Lower lobe of right lung (tissue), 2 donors: ENCODE measurements at places on chromosomes 2 and 18. TPM values are rescaled to one million over a fixed set of nuclear protein-coding genes. Genes with fewer than 3 reads are reported as not detected.

The SCN2A gene
- total RNA-seq = 0.35 TPM

The SERPINB13 gene
- not detected for total RNA-seq

The MC2R gene
- not detected for total RNA-seq

GRCh38 chr18:61080954-61081528 is 252.2 kb upstream of the CDH20 start:
- no peaks in the 10 kb centered on the region for H3K36me3 ChIP-seq
- H3K27me3 ChIP-seq = no peaks in the 10 kb centered on the region
- DNase-seq = no peak

DNA sequence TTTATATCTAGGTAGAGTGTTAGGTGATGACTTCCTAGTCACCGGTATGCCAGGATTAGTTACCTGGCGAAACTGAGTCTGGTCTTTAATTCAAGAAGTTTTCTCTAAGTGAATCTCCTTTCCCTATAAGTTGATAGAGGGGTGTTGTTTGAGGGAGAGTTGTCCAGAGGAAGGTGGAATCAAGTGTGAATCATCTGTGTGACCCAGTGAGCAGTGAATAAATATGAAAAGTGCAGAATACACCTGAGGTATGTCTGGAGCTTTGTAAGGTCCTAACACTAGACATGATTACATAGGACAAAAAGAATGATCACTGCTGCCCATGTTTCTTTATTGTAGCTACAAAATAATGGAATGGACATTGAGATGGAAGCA is 11.2 kb downstream of the POU3F3 start:
- H3K27ac ChIP-seq = no peak overlapping the region
- H3K36me3 ChIP-seq = no peaks in the 10 kb centered on the region
- peaks cover 9% of the 10 kb centered on the region for H3K4me1 ChIP-seq
- no peak overlapping the region for H3K4me3 ChIP-seq
- DNase-seq = no peak

The LRP2 gene
- total RNA-seq = 47.8 TPM

DNA sequence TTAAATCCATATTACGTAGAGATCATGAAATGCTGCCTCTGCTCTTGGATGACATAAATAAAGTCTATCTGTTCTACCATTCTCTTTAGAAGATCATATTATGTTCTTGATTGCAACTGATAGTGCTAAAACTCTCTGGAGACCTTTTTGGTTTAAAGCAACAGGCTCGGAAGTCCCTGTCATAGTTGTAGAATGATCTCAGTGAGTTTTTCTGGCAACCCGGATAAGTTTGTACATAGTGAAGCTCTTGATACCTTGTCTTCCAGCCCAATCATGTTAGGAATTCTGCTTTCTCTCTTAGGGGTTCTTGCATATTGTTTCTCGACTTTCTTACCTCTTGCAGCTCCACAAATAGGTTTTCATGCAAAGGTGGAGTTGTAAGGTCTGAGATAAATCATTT is 156.1 kb downstream of the TTC27 start:
- no peaks in the 10 kb centered on the region for H3K4me1 ChIP-seq
- no peak overlapping the region for H3K27ac ChIP-seq
- DNase-seq = no peak

The NRP2 gene
- total RNA-seq = 67.5 TPM

GRCh38 chr2:48315896-48316194 is 214.1 kb upstream of the STON1 start:
- peak; percentile 41 for DNase-seq
- H3K4me1 ChIP-seq = peaks cover 29% of the 10 kb centered on the region
- H3K36me3 ChIP-seq = no peaks in the 10 kb centered on the region
- peak overlapping the region; percentile 97 for H3K27ac ChIP-seq
- H3K4me3 ChIP-seq = peak overlapping the region; percentile 83

DNA sequence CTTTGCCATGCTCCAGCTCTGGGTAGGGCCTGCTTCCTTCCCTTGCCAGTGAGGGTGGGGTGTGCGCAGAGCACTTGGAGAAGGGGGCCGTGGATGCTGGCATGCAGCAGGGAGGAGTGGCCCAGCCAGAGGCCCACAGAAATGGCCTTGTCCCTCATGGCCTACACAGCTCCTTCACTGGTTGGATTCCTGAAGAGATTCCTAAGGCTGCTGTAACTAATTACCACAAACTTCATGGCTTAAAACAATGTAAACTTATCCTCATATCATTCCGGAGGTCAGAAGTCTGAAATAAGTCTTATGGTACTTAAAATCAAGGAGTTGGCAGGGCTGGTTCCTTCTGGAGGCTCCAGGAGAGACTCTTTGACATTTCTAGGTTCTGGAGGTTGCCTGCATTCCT is 195.2 kb downstream of the GLI2 start:
- peaks cover 4% of the 10 kb centered on the region for H3K27me3 ChIP-seq
- no peak overlapping the region for H3K4me3 ChIP-seq
- H3K27ac ChIP-seq = no peak overlapping the region
- H3K36me3 ChIP-seq = no peaks in the 10 kb centered on the region

- H3K36me3 ChIP-seq = no peaks in the 10 kb centered on the region
- no peaks in the 10 kb centered on the region for H3K27me3 ChIP-seq
- H3K27ac ChIP-seq = peak overlapping the region; percentile 42
- no peak for DNase-seq
These were observed 47.0 kb downstream of the COBLL1 start for GRCh38 chr2:164794432-164795231.

The CDKL4 gene
- 1.7 TPM for total RNA-seq

The EFHD1 gene
- 7.7 TPM for total RNA-seq

- H3K36me3 ChIP-seq = no peaks in the 10 kb centered on the region
- H3K4me3 ChIP-seq = no peak overlapping the region
- H3K4me1 ChIP-seq = peaks cover 84% of the 10 kb centered on the region
- no peak overlapping the region for H3K27ac ChIP-seq
- no peak for DNase-seq
These were observed 73.2 kb downstream of the MAP4K4 start for GRCh38 chr2:101770726-101771125.

- no peaks in the 10 kb centered on the region for H3K36me3 ChIP-seq
- H3K27me3 ChIP-seq = no peaks in the 10 kb centered on the region
- no peak for DNase-seq
- H3K4me1 ChIP-seq = no peaks in the 10 kb centered on the region
These were observed 112.2 kb upstream of the SESTD1 start for GRCh38 chr2:179376881-179377280.

The ZNF2 gene
- 4.1 TPM for total RNA-seq

The ATP8B1 gene
- total RNA-seq = 27.2 TPM

The ALKAL2 gene
- total RNA-seq = 6.7 TPM

DNA sequence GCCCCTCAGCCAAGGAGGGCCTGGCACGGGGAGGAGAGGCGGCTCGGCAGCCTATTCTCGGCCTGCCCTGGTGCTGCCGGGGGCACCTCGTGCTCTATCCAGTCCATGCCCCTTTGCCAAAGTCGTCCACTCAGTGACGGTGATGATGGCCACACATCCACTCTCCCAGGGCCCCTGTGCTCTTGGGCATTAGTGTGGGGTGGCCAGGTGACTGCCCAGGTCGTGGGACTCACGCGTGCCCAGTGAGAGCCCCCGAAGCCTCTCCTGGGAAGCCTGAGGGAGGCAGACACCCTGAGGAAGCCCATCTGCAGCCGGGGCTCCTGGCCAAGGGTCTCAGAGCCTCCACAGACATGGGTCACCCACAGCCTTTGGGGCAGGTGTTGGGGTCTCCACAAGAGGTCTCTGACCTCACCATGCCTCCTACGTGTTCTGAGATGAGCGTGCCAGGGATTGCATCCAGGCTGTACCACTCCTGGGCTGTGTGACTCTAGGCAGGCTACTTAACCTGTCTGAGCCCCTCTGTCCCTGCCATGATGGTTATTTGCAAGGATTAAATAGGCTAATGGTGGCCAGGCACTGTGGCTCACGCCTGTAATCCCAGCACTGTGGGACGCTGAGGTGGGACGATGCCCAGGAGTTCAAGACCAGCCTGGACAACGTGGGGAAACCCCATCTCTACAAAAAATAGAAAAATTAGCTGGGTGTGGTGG is 12.9 kb downstream of the RAMP1 start:
- H3K27me3 ChIP-seq = no peaks in the 10 kb centered on the region
- no peaks in the 10 kb centered on the region for H3K4me1 ChIP-seq
- no peak overlapping the region for H3K27ac ChIP-seq
- no peak overlapping the region for H3K4me3 ChIP-seq
- peak; percentile 23 for DNase-seq
- H3K36me3 ChIP-seq = no peaks in the 10 kb centered on the region

DNA sequence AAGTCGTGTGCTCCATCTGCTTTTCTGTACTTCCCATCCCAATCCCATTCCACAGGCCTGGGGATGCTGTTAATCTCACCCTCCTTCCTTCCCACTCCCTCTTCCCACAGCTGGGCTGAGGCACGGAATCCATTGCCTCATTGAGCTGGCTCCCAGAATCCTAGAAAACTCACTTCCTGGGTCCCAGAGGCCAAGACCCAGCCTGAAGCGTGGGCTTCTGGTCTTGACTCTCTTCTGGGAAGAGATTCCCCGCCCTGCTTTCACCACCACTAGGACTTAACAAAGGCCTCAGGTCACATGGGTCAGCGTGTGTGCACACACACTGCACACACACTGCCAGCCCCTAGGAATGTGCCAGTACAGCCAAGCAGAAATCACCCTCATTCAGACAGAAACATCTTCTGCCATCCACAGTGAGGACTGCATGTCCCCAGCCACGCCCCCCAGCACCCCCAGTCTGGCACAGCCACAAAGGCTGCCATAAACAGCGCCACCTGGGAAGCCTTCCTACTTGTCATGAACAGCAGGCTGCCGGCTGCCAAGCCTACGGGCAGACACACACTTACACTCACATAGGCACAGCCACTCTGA is 165.8 kb downstream of the TNS1 start:
- H3K27me3 ChIP-seq = no peaks in the 10 kb centered on the region
- H3K4me1 ChIP-seq = peaks cover 85% of the 10 kb centered on the region
- peak; percentile 86 for DNase-seq
- H3K36me3 ChIP-seq = peaks cover 61% of the 10 kb centered on the region
- H3K4me3 ChIP-seq = no peak overlapping the region

The ERCC3 gene
- 34.7 TPM for total RNA-seq

DNA sequence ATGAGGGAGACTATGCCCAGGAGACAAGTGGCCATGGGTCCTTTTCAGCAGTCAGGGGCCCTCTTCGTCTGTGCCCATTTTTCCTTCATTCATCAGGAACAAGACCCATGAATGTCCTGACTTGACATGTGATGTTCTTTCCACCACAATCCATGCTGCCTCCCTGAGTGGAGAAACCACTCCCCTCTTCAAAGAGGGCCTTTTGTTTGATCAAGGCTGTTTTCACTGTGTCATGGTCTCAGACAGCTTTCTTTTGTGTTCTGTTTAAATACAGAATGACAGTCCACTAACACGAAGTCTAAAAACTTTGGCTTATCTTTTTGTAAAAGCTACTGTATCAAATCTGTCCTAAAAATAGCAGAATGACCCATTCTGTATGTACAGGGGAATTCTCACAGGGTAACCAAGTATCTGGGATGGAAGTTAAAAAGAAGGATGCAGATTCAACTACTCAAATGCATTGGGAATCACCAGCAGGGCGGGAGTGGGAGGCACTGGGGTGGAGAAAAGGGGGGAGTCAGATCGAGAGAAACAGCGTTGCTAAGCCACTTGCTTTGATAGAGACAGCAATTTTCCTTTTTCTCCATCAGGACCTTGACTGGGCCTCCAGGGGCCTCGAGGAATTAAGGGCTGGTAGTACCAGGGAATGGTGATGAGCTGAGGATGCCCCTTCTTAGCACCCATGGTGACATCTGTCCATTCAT is 13.9 kb downstream of the LRP2 start:
- no peaks in the 10 kb centered on the region for H3K27me3 ChIP-seq
- H3K27ac ChIP-seq = no peak overlapping the region
- no peak overlapping the region for H3K4me3 ChIP-seq
- H3K4me1 ChIP-seq = no peaks in the 10 kb centered on the region
- no peak for DNase-seq

The FSIP2 gene
- total RNA-seq = 0.27 TPM
